CD4-positive, alpha-beta T cell treated with Interleukin-1 beta for 1 hour (primary cell): ENCODE measurements at places on chromosomes 2 and 18.

DNA sequence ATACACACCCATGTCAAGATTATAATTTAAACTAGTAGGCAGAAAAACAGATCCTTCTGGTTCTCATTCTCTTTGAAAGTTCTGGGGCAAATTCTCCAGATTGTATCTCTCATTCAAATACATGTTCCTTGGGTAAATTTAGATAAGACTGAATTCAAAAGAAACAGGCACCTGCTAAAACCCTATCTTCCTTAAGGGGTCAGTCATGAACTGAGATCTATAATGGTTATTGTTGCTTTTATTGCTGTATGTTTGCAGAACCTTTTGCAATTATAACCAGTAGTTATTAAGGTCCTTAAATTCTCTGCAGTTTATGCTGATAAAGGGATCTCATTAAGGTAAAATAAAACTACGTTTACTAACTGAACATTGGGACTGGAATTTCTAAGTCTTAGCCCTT, 83.5 kb downstream of the MYO5B start:
- DNase-seq = no peak

- DNase-seq = no peak
These were observed 438.6 kb downstream of the DLGAP1 start for GRCh38 chr18:4016391-4017049.

DNA sequence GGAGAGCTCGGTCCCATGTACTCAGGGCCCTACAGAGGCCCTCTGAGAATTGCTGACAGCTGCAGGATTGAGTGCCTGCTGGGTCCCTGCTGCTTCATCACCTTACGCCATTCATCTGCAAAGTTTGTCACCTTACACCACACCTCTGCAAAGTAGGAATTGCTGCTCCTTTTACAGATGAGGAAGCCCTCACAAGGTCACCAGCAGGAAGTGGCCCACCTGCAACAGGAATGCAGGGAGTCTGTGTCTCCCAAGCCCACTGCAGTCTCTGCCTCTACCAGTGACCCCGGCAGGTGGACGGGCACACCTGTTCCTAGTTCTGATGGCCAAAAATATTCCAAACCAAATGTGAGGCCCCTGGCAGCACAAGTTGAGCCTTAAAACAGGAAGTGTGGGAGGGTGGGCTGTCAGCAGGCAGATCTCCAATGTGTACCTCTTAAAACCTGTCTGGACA, 441.4 kb downstream of the NBAS start:
- no peak for DNase-seq

GRCh38 chr2:55010149-55010591, 40.1 kb downstream of the RTN4 start:
- peak; percentile 59 for DNase-seq

DNA sequence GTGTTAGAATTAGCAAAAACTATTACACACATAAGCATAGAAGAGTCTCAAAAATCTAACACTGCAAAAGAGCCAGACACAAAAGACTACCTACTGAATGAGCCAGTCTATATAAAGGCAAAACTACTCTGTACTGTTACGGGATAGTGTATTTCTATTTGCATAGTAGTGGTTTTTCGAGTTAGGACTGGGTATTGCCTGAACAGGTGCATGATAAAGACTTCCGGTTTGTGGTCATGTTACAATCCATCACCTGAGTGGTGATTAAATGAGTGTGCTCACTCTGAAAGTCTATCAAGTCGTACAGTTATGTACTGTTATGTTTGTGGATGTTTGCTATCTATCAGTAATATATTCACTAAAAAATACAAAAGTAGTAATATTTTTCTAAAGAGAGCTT, 523.3 kb upstream of the SYT4 start:
- no peak for DNase-seq

GRCh38 chr2:66494708-66495107, 59.8 kb downstream of the MEIS1 start:
- no peak for DNase-seq

DNA sequence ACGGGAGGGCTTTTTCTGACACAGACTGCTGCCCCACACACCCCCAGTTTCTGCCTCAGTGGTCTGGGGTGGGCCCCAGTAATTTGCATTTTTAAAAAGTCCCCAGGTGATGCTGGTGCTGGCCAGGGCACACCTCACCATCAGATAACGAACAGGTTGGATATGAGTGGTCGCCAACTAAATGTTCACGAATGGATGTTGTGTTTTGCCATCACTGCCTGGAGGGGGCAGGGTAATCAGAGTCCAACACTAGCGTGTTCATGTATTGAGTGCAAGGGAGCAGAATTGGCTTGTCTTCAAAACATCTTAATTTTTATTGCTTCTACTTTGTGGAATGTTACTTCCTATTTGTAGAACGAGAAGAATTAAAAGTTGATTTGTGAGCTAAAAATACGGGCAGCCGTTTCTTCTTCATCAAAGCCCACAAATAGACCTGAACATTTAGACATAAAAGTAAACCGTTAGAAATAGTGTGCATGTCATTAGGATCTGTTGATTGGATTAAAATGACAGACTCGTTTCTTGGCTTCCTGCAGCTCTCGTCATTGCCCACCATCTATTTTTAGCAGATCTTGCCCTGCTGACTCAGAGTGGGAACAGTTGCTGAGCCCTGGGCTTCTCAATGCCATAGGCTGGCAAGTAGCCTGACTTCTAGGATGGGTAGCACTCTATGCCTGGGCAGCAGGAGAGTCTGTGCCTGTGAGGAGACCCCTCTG, 45.2 kb downstream of the NCK2 start:
- peak; percentile 72 for DNase-seq

DNA sequence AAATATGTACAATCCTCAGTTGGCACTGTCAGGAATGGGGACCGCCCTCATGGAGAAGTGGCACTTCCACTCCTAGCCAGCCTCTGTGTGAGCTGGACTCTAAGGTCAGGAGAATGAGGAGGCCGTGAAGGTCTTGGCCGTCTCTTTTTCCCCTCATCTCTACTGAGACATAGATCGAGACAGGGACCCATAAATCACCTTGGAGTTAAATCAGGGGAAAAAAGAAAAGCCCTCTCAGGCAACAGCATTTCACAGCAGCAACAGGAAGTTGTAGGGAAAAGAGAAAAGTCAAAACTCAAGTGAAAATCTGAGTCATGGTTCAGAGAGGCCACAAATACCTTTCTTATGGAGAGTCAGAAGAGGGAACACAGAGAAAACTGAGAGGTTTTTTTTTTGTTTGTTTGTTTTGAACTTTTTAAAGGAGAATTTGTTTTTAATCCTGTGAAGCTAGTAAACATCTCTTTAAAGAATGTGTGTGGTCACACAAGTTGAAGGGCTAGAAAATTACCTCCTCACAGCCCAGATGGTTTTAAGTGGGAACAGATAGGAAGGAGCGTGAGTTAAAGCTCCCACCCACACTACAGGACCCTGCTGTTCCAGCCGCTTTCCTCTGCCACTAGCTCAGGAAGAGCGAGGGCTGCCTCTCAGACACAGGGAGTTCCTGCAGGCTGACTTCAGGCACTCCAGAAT, 30.6 kb upstream of the CYP1B1 start:
- DNase-seq = no peak
